ENCODE measurements at places on chromosomes 12 and 14.

- DNase-seq: no peak
Measured at GRCh38 chr12:93802698-93803423, 125.7 kb downstream of the CRADD start.

- DNase-seq: no peak
Measured at GRCh38 chr14:26377150-26377549, 220.7 kb downstream of the NOVA1 start.

GRCh38 chr14:79342942-79343341 lies 868.4 kb downstream of the DIO2 start:
- no peak for DNase-seq

GRCh38 chr14:51860164-51860824 lies at the start of gene GNG2:
GNG2 (plus strand) TSS chr14:51860612; CDS start chr14:51950679, 90,067 bp downstream.
- peak; percentile 90 for DNase-seq

DNA sequence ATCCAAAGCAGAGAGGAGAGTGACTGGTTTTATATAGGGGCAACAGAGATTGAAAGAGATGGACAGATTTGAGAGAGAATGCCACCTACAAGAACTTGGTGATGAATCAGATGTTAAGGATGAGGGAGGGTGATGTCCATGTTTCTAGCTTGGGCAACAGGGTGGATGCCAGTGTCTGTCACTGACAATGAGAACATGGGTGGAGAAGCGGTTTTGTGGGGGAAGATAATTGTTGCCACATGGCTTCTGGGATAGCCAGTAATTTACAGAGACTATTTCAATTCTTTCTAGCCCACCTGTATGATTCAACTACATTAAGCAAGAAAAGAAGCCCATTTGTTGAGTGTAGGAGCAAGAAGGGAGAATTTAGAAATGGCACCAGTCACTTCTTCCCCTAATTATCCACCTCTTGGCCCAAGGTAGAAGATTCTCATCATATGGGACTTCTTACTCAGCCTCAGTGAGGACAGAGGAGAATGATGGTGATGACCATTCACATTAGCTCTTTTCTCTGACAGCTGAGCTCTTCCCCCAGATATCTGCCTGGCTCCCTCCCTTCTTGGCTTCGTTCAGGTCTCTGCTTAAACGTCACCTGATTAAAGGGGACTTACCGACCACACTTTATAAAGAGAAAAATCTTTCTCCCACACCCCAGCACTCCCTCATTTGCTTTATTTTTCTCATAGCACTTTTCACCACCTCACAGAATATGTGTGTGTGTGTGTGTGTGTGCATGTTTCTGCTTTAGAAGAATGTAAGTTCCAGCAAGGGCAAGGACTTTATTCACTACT lies 117.8 kb downstream of the DUSP6 start:
- no peak for DNase-seq

DNA sequence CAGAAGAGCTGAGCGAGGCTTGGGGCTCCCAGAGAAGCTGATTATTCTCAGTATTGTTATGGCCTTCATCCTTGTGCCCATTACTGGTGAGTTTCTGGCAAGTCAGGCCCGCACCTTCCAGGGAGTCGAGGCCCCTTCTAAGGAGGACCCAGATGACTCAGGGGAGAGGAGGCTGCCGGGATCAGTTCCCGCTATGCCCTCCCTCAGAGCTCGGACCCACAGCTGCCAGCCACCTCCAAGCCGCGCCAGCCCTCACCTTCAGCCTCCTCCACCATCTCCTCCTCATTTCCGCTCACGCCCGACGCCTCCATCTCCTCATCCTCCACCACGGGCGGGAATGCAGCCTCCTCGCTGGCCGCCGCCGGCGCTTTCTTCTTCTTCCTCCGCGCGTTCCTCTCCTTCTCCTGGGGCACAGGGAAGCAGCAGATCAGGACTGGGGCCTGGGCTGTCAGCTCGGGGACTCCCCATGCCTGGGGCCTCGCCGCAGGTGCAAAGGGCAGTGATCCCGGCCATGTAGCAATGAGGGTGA lies 83.2 kb downstream of the RFLNA start:
- no peak for DNase-seq

DNA sequence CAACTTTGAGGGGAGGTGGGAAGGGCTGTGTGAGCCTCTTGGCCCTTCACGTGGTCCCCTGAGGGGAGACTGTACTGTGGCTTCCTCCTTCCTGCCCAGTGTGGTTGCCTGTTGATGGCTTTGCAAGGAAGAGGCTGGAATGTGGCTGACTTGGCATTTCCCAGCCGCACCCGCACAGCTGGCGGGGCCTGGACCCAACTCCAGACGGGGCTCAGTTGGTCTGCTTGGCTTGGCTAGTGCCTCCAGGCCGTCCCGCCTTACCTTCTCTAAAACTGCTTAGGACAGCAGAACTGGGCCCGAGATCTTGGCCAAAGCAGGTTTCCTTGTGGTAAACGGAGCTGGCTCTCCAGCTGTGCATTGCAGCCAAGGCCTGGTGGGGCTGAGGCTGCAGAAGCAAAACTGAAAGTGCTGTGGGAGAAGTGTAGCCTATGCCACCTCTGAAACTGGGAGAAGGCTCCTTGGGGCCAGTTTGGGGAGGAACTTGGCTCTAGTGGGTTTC lies 139.5 kb downstream of the SMOC1 start:
- DNase-seq: no peak
